ENCODE measurements at places on chromosomes 6 and 20. TPM values are rescaled to one million over a fixed set of nuclear protein-coding genes. Genes with fewer than 3 reads are reported as not detected.

DNA sequence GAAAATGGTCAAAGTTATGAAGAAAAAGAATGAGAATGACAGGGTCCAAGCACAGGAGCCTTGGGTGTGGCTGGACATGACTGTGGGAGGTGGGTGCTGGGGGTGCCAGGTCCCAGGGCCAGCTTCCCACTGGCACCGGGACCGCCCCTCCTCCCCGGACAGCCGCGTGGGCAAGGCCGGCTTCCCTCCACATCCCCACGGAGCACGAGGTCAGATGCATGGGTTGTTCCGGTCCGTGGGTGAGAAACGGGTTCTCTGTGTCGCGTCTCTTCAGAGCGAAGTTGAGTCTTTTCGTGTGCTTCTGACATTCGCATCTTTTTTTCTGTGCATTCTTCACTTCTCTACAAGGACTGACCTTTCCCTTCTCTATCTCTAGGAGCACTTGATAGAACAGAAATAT is 30.1 kb downstream of the KIF25 start:
- DNase-seq = no peak
- H3K36me3 ChIP-seq = no peaks in the 10 kb centered on the region
- H3K27me3 ChIP-seq = no peaks in the 10 kb centered on the region
- no peak overlapping the region for H3K27ac ChIP-seq
- H3K4me1 ChIP-seq = no peaks in the 10 kb centered on the region
- H3K4me3 ChIP-seq = no peak overlapping the region

- peak; percentile 70 for DNase-seq
- peak within 1 kb of the TSS; percentile 88 for H3K27ac ChIP-seq
- H3K36me3 ChIP-seq = no peaks in the 10 kb centered on the region
- peak within 1 kb of the TSS; percentile 96 for H3K4me3 ChIP-seq
These were observed at the start of gene ANKS1A for GRCh38 chr6:34888874-34889555. Gene ANKS1A, plus strand, starts transcription at chr6:34889255. Its CDS starts 148 bp downstream, at chr6:34889403.

DNA sequence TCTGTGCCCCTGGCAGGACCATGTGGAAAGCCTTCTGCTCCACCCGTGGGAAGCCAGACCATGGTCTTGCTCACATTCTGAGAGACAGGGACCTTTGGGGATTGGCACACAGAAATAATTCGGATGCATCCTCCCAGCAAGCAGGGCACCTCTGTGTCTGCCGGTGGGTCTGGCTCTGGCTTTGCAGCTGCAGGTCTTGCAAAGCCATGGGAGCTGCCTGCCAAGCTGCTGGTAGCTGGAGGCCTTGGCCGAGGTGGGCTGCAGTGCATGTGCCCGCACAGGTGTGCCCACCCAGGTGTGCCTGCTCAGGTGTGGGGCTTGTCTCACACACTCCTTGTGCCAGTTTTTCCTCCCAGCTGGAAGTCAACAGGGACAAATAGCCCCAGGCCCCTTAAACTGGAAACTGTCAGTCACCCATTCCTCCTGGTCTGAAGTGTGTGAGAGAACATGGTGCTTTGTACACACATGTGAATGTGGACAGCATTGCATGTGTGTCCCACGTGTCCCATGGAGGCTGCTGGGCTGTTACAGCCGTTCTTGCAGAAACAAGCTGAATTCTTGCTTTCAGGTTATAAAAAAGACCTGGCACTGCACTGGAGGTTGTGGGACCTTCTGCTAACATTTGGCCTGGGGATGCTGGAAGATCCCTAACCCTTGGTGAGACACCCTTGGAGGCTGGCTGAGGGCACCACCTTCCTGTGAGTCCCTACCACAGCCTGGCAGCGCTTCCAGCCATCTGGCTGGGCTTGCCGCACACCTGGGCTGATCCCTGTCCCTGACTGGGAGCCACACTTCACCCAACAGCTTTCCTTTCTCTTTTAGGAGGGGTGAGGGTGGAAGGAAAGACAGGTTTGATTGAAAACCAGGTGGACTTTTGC is 54.9 kb upstream of the SMOC2 start:
- H3K4me3 ChIP-seq = no peak overlapping the region
- H3K27me3 ChIP-seq = no peaks in the 10 kb centered on the region
- H3K4me1 ChIP-seq = no peaks in the 10 kb centered on the region
- H3K36me3 ChIP-seq = no peaks in the 10 kb centered on the region
- no peak overlapping the region for H3K27ac ChIP-seq

DNA sequence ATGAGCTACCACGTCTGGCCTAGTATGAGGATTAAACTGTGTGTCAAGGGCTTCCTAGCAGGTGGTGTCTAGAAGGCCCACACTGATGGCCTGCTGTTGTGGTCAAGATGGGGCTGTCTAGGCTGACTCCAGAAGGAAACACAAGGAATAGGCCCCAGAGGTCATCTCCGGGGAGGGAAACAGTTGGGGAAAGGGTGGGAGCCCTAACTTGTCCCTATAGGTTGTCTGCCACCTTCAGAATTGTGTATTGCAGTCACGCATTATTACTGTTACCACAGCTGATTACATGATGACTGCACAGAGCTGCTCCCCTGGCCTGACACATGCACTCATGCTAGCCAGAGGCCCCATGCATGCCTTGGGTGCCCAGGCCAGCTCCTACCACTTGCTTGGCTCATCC is 27.3 kb downstream of the C20orf203 start:
- no peak for DNase-seq
- H3K4me1 ChIP-seq = no peaks in the 10 kb centered on the region

GRCh38 chr20:54475334-54476168 is at the start of gene DOK5:
Gene DOK5, plus strand, starts transcription at chr20:54475593. Its CDS starts 354 bp downstream, at chr20:54475947.
- H3K27me3 ChIP-seq = no peaks in the 10 kb centered on the region
- no peaks in the 10 kb centered on the region for H3K36me3 ChIP-seq
- DNase-seq = peak; percentile 21
- H3K4me1 ChIP-seq = peaks cover 9% of the 10 kb centered on the region
- H3K4me3 ChIP-seq = peak within 1 kb of the TSS; percentile 85

- peaks cover 30% of the 10 kb centered on the region for H3K4me1 ChIP-seq
- no peak overlapping the region for H3K27ac ChIP-seq
- H3K27me3 ChIP-seq = no peaks in the 10 kb centered on the region
- no peak for DNase-seq
- no peak overlapping the region for H3K4me3 ChIP-seq
These were observed 15.3 kb downstream of the TTI1 start for GRCh38 chr20:38017959-38018358.

DNA sequence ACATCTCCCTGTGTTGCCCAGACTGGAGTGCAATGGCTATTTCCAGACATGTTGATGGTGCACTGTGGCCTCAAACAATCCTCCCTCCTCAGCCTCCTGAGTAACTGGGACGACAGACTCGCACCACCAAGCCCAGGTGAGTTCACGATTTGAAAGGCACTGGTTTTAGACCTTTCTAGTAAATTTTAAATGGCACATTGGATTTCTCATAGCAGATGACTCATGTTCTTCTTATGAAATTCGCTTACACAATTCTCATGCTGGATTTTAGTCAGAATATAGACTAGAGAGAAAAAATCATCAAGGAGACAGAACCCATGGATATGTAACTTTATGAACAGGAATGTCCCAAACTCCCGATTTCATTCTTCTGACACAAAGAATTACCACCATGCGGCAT is 18.1 kb upstream of the PXDC1 start:
- H3K27me3 ChIP-seq = no peaks in the 10 kb centered on the region
- no peak overlapping the region for H3K27ac ChIP-seq
- no peaks in the 10 kb centered on the region for H3K4me1 ChIP-seq

DNA sequence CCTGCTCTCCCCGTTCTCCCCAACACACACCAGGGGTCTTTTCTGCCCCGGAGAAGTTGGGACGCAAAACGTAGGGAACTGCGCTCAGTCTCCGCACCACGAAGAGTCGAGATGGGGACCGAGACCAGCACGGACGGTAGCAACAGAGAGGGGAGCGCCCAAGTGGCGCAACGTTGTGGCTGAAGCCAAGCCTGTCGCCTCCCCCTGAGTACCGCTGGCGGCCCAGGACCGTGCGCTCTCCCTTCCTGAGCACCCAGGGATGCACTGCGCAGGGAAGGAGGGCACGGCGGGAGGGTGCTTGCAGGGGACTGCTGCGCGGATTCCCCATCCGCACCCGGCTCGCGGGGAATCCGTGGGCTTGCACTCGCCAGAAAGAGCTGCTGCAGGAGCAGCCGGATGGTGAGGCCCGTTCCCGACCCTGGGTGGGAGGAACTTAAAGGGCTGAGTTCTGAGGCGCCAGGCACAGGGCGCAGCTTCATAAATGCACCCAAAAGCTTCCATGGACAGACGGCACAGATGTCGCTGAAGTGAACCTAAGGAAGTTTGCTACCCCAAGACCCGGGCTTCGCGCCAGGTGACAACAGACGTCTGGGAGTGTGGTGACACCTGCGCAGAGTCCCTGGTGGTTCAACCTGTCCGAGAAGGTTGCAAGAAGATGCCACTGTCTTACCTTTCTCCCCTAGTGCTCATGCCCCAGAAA is 178.7 kb downstream of the TBXT start:
- peaks cover 21% of the 10 kb centered on the region for H3K27me3 ChIP-seq
- no peaks in the 10 kb centered on the region for H3K36me3 ChIP-seq
- no peak for DNase-seq
- H3K4me1 ChIP-seq = no peaks in the 10 kb centered on the region
- H3K4me3 ChIP-seq = peak overlapping the region; percentile 45

DNA sequence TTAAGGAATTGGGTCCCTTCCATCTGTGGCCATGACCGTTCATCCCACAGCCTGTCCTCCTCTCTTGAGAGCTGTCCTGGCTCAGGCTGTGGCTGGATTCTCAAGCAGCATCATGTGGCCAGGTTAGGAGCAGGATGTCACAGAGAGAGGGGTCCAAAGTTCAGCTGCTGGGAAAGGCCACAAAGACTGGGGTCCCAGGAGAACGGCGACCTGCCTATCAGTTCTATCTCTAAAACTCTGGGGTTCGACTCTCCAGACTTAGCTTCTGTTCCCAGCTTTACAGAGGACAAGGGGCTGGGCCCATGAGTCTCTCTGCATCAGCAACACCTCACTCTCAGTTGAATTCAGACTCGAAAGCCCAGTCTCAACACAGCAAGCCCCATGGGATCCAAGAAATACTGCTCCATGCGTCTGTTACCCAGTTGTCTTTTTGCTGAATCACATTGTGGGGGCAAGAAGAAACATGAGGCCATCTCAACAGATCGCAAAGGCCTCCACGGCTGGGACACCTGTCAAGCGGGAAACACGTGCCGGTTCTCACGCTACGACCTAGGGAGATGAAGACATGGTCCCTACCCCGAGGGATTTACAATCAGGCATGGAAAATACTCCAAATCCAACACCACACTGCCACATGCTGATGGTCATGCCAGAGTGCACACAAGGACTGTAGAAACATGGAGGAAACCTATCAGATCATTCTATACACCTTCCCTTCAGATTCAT is 95.4 kb downstream of the SLC22A23 start:
- peaks cover 13% of the 10 kb centered on the region for H3K4me1 ChIP-seq
- no peak overlapping the region for H3K27ac ChIP-seq
- H3K4me3 ChIP-seq = no peak overlapping the region
- no peaks in the 10 kb centered on the region for H3K27me3 ChIP-seq
- DNase-seq = no peak

GRCh38 chr20:58893355-58894120 is 41.0 kb downstream of the GNAS start:
- no peaks in the 10 kb centered on the region for H3K36me3 ChIP-seq
- H3K4me3 ChIP-seq = peak overlapping the region; percentile 70
- H3K4me1 ChIP-seq = peaks cover 56% of the 10 kb centered on the region
- DNase-seq = peak; percentile 27

- no peak overlapping the region for H3K27ac ChIP-seq
- no peaks in the 10 kb centered on the region for H3K27me3 ChIP-seq
- no peak for DNase-seq
- H3K36me3 ChIP-seq = no peaks in the 10 kb centered on the region
These were observed 278.2 kb downstream of the TFAP2A start for GRCh38 chr6:10136636-10137035.

DNA sequence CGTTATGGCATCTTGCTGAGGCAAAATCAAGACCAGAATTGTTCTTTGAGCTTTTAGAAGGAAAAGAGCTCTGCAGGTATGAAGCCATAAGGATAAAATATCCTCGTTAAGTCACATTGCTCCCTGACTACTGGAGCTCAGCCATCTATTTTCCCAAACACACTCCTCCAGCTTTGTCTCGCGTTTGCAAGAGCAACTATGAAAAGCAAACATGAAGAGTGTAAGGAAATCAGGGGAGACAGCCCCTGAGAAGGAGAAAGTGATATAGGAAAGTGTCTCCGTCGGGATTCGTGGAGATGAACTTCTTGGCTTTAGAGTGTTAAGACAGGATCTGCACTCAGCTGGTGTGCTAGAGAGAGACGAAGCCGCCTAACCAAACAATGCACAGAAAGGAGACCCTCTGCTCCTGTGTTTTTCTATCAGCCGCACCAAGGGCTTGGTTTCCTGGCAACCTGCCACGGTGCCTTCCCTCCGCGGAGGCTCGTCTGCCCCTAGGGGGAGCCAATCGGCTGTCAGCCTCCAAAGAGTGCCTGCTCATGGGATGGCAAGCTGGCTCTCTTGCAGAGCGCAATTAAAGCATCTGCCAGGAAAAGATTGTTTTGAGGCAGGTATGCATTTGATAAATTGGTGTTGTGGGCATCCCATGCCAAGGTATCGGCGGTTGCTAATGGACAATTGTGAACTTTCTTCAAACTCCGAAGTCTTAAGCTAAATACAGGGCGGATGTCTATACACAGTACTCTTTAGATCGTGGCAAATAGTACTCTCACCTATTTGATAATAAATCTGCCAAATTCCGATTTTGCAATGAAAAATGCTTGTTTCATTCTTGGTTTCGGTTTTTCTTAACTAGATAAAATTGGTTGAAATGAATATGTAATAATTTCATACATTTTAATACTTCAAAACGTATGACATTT is 603.2 kb downstream of the RNF144B start:
- H3K27me3 ChIP-seq = no peaks in the 10 kb centered on the region
- no peak overlapping the region for H3K27ac ChIP-seq
- H3K4me1 ChIP-seq = peaks cover 4% of the 10 kb centered on the region
- H3K36me3 ChIP-seq = no peaks in the 10 kb centered on the region

DNA sequence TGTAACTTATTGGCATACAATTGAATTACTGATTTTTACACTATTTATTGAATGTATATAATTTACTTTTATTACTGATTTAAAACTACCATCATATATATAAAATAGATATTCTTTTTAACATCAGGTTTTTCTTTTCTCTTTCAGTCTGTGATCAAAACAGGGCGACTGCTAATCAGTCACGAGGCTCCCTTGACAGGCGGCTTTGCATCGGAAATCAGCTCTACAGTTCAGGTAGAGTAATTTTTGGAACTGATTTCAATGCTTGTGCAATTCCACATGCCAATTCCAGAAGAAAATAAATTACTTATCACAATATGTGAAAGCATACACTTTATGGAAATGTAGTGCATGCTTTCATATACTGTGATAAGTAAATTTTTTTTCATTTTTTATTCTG is 166.5 kb downstream of the BCKDHB start:
- H3K27ac ChIP-seq = no peak overlapping the region
- no peak for DNase-seq
- H3K27me3 ChIP-seq = no peaks in the 10 kb centered on the region
- no peaks in the 10 kb centered on the region for H3K4me1 ChIP-seq
- no peaks in the 10 kb centered on the region for H3K36me3 ChIP-seq

- H3K27me3 ChIP-seq = no peaks in the 10 kb centered on the region
- H3K27ac ChIP-seq = no peak overlapping the region
- DNase-seq = peak; percentile 70
- no peaks in the 10 kb centered on the region for H3K36me3 ChIP-seq
- H3K4me1 ChIP-seq = peaks cover 32% of the 10 kb centered on the region
These were observed 111.3 kb downstream of the LY86 start for GRCh38 chr6:6699741-6700367.

Gene ZBTB46
- total RNA-seq = 6.9 TPM

Gene RUNX2
- total RNA-seq = 0.95 TPM

Gene NQO2
- 46.7 TPM for total RNA-seq

Gene ALDH8A1
- 0.58 TPM for total RNA-seq

Gene YTHDF1
- total RNA-seq = 45.7 TPM
